ENCODE measurements at places on chromosomes 13 and 19.

GRCh38 chr19:19262190-19263057, 10.7 kb downstream of the TM6SF2 start:
- no peak for DNase-seq

DNA sequence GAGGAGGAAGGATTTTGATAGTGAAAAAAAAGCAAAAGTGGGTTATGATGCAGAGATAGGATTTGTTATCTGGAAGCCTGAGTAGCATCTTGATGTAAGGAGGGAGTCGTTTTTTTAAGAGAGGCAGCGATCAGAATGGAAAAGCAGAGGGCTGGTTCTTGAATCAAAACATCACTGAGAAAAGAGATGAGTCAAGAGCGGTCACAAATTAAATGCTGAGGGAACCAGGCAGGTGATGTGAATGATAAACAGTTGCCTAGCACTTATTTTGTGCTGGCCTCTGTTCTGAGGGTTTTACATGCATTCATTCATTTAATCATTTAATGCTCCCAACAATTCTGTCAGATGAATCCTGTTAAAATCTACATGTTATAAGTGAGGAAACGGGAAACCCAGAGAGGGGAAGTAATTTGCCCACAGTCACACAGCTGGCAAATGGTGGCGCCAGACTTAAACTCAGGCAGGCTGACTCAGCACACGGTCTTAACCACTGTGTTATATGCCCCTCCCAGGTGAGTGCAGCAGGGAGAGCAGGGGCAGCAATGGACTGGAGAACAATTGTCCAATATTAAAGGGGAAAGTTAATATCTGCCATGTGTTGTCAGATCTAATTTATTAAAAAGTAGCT, 21.4 kb downstream of the SIGLECL1 start:
- no peak for DNase-seq

DNA sequence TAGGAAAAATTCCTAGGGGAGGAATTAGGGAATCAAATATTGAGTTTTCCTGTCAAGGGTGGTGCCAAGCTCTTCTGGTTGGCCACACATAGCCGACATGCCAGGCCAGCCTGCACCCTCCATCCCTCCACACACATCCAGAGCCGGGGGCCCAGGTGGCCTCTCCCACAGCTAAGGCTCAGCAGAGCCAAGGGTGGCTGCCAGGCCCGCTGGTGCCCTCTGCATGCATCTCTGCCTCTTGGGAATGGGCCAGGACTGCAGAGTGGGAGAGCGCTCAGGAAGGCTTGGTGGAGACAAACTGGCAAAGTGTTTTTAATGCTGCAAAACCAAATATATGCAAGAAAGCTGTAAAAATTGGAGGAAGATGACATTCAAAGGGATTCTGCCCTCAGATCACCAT, 42.7 kb upstream of the GAS6 start:
- DNase-seq = peak; percentile 30

DNA sequence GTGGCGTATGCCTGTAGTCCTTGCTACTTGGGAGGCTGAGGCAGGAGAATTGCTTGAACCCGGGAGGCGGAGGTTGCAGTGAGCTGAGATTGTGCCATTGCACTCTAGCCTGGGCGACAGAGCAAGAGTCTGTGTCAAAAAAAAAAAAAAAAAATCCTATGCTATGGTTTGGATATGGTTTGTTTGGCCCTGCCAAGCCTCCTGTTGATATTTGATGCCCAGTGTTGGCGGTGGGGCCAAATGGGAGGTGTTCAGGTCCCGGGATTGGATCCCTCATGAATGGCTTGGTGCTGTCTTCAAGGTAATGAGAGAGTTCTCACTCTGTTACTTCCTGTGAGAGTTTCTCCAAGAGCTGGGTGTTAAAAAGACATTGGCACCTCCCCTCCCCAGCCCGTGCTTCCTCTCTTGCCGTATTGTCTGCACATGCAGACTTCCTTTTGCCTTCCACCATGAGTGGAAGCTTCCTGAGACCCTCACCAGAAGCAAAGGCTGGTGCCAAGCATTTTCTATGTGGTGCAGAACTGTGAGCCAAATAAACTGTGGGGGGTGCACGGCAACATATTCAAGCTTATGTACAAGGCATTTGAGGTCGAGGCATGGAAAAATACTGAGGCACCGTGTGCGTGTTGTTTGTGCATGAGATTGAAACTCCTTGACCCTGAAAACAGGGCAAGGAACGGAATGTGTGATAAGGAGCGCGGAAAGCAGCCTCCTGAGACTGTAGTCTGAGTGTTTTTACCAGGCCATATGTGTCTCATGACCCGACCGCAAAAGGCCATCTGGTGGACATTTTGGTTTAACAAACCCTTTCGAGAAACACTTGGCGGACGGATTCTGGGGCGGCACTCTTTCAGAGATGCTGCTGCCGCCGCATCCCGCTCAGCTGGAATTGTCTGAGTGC, 7.3 kb downstream of the SIGLEC9 start:
- DNase-seq = no peak

GRCh38 chr13:100803091-100803490, 128.5 kb upstream of the TMTC4 start:
- no peak for DNase-seq

- no peak for DNase-seq
Measured at GRCh38 chr19:20259615-20260014, 92.6 kb downstream of the ZNF486 start.

DNA sequence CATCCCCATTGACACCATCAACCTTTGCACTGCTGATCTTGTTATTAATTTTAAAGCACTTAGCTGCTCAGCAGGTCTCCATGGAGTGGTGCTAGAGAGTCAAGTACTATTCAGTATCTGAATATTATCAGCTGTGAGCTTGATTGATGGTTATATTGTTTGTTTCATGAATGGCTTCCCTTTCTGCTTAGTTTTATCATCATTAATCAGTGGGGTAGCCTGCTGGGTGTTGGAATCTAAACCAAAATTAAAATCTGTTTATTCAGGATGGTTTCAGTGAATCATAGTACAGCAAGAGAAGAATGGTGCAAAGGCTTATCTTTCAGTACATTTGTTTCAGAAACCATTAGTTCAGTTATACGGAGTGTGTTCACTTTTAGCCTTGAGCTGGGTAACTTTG, 42.5 kb upstream of the SCEL start:
- DNase-seq = peak; percentile 37

DNA sequence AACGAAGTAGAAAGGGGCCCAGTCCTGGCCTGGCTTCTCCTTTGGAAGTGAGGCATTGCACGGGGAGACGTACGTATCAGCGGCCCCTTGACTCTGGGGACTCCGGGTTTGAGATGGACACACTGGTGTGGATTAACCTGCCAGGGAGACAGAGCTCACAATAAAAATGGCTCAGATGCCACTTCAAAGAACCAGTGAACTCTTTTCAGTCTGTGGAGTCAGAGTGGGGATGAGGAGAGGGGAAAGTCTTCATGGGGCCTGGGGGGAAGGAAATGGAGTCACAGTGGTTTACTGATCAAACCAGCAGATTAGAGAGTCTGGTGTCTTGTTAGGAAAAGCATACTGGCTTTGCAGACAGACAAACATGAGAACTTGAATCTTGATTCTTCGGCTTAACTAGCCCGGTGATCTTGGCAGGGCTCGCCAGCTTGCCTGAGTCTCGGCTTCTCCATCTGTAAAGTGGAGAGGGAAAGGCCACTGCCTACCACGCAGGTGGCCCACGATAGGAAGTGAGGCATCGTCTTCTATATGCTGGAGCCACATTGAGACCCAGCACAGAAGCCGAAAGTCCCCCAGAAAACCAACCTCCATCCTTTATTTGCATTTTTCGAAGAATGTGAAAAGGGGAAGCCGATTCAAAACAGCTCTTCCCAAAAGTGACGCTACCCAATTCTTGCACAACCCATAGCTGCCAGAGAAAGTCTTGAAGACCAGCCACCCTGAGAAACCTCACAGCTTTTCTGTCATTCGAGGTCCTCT, at the start of gene FFAR1:
FFAR1 (plus strand) TSS at position 732 of the 759 bp plus-strand sequence. CDS start 3,650 bp downstream, outside the sequence.
- DNase-seq = no peak

GRCh38 chr13:21326155-21327031, 132.7 kb downstream of the ZDHHC20 start:
- DNase-seq = no peak

GRCh38 chr13:51959773-51960172, 51.5 kb downstream of the ATP7B start:
- DNase-seq = no peak

DNA sequence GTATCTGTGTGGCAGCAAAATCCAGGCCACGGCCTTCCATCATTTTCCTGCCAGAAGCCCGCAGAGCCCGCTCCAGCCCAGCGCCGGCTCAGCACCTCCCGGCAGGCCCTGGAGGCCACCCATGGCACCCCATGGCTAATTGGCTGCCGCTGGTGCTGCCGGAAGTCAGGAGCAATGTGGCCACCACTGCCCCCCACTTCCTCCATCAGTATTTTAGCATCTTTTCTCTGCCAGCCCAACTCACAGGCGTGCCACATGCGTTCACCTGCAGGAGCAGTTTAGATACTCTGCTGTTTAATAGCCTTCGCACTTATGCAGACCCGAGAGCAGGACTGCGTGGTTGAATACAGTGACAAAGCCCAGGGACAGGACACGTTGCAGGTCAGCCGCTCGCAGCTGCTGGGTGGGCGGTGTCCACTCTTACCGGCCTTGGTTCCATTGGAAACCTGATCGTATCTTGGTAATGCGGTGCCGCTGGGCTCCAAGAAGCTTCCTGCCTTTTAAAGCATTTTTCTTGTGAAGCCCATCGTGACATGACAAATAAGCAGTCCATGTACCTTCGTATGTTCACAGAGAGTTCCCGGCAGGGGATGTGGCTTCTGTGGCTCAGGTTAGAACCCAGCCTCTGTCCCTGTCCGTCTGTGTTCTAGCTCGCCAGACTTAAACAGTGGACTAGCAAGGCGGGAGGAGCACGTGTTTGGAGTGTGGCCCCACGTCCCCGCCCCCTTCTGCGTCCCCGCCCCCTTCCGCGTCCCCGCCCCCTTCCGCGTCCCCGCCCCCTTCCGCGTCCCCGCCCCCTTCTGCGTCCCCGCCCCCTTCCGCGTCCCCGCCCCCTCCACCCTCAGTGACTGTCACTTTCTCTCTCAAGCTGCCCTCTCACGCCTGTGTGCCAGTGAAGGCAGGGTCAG, 162.0 kb upstream of the SOX1 start:
- DNase-seq = no peak

DNA sequence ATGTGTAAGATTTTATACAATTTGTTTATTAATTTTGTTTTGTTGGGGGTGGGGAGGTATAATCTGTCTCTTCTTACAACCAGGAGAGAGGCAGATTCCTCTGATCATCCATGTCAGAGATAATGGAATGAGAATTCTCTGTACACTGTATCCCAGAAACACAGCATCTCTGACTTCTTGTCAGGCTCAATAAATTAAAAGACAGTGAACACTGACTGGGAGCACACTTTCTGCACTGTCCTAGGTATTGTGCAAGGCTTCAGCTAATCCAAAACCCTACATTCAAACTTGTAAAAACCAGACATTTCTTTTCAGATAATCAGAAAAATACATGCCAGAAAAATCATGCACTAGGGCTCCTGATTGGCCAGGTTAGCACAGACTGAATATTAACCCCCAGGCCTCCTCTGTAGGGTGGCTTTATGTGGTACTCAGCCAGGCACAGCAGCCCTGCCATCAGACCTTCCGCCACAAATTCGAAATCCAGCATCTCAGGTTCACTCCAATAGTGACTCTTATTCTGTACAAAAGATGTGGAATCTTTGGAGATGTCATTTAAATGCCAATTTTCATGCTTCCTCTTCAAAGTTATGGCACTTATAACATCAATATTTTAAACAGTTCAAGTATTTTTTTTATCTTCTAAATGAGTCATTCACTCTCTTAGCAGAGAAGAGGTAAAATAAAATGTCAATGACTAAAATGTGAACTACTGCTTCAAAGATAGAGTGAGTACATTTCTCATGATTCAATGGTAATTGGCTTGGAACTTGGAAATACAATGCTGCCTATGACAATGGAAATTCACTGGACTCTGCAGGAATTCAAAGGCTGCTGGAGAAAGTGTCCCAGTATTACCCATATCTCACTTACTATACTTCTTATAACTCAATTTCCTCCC, 211.5 kb downstream of the KLF12 start:
- DNase-seq = no peak

GRCh38 chr13:28479005-28479404, 15.9 kb downstream of the FLT1 start:
- no peak for DNase-seq

DNA sequence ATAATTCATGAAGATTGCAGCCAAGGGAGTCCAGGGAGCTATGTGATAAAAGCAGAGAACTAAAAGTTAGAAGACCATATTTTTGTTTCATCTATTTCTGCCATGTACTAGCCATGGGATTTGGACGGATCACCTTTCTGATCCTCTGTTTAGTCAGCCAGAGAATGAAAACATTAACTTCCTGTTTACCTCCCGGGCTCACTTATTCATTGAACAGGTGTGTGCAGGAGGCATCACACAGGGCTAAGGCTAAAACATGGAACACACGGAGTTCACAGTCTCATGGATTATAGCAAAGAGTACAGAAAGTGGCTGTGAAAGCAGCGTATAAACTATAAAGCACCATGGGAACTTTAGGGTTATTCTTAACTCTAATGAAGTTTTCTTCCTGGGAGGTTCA, 96.8 kb downstream of the GPR12 start:
- no peak for DNase-seq

- DNase-seq = no peak
Measured at GRCh38 chr19:9995999-9996398, 14.3 kb downstream of the COL5A3 start.

DNA sequence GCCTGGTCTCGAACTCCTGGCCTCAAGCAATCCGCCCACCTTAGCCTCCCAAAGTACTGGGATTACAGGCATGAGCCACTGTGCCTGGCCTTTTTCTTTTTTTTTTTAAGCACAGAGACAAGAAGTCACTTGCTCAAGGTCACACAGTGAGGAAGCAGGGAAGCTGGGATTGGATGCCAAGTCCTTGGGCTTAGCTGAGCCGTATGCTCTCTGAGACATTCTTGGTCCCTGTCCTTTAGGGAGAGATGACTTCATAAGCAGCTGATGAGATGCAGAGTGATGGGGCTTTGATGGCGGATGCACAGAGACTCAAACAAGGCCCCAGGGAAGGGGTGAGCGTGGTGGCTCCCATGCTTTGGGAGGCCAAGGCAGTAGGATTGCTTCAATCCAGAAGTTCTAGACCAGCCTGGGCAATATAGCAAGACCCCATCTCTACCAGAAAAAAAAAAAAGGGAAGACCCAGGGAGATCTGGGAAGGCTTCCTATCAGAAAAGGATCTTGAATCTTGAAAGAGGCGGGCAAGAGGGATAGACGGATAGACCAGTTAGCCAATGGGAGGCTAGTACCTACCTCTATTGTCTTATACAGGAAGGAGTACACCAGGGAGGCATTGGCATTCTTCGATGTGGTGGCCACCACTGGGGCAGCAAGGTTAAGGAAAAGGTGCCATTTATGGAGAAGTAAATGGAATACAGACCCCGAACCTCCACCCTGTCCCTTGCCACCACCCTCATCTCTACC, 3.9 kb downstream of the AP1M2 start:
- DNase-seq = no peak
